ENCODE measurements at places on chromosomes 12 and 14.
A peak's percentile ranks its signal among the peaks of the same experiment; 100 is the strongest.

- no peak for DNase-seq
Observed at GRCh38 chr12:114757684-114758325, 73.8 kb upstream of the TBX3 start.

DNA sequence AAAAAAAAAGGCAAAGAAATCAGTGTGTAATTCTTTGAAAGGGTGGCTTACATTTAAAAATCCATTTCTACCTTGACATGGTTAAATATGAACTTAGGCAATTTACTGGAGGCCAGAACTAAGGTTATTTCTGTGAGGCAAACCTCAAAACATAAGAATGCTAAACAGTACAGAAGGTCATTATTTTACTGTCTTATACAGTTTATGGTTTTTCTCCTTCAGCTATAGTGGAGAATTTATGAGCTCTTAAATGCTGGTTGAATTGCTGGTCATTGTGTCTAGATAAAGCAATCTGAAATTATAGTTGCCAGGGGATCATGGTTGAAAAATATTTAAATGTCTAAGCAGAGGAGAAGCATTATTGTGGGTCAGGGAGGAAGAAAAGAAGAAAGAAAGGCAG lies 70.5 kb downstream of the TRIM9 start:
- no peak for DNase-seq

GRCh38 chr14:64717870-64718269 lies 13.6 kb downstream of the PLEKHG3 start:
- DNase-seq = no peak

DNA sequence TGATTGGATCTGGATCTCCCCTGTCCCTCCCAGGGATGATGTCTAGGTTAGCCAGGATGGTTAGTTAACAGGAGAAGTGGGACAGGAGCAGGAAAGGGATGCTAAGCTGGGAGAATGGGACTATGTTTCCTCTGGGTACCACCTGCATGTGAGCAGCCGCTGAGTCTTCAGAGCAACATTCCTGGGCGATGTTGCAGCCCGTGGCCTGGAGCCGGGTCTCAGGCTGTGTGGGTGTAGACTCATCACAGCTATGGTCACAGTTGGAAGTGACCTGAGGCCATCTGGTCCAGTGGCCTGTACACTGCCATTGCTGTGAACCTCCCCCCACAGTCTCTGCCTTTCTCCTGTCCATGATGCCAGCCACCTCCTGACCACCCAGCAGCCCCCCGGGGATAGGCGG lies 422.6 kb downstream of the DPF3 start:
- DNase-seq = no peak

- peak; percentile 61 for DNase-seq
Observed at GRCh38 chr14:61322799-61323290, 1.5 kb downstream of the PRKCH start.

- no peak for DNase-seq
Observed at GRCh38 chr14:74531467-74531866, 37.9 kb downstream of the ISCA2 start.

- no peak for DNase-seq
Observed at GRCh38 chr14:57392830-57393229, 2.4 kb downstream of the NAA30 start.

GRCh38 chr12:79624378-79624777 lies 66.4 kb downstream of the PAWR start:
- no peak for DNase-seq

- no peak for DNase-seq
Observed at GRCh38 chr14:65373016-65373670, 39.4 kb upstream of the FUT8 start.

- DNase-seq = peak; percentile 94
Observed at GRCh38 chr12:132710405-132711079, at the start of gene PGAM5. PGAM5 (plus strand) TSS chr12:132710842; CDS start chr12:132710877, 35 bp downstream.

- no peak for DNase-seq
Observed at GRCh38 chr12:88433997-88434703, 146.1 kb downstream of the KITLG start.

DNA sequence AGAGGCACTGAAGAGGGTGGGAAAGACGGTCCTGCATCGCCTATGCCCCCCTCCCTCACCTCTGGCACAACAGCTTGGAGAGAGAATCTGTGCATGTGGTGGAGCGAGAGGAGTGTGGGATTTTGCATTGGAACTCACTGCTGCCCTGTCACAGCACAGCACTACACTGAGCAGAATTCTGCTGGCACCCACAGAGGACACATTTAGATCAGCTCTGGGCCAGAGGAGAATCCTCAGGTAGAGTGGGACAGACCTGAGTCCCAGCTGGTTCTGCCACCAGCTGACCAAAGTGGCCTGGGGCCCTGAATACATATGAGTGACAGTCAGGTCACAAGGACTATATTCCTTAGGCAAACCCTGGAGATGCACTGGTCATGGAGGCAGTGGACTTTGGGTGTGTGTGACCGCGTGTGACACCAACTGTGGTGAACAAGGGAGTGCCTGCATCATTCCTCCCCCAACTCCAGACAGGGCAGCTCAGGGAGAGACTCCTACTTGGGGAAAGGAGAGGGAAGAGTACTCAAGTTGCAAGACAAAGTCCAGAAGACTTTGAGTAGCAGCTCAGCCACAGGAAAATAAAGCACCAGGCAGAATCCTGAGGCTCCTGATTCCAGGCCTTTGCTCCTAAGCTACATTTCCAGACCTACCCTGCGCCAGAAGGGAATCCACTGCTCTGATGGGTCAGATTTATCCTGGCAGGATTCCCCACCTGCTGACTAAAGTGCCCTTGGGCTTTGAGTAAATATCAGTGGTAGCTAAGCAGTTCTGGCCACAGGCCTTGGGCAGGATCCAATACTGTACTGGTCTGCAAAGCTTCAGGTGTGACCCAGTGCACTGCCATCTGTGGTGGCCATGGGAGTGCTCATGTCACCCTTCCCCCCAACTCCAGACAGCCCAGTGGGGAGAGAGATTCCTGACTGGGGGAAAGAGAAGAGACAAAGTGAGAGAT lies 10.6 kb upstream of the ACOT1 start:
- no peak for DNase-seq

DNA sequence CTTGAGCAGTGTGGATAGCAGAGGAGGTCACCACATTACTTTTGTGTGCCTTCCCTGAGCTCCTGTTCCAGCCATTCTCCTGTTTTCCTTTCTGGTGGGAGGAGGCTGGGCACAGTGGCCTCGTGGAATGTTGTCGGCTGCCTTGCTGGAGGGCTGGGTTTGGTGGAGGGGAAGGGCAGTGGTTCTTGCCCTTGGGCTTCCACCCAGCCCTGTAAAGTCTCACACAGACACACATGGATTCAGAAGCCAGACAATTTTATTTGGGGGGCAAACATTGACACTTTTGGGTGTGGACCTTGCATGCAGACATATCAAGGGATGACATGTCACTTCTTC lies 866 bp downstream of the NPFF start:
- no peak for DNase-seq

- no peak for DNase-seq
Observed at GRCh38 chr12:73383584-73384222, 1111.5 kb downstream of the TRHDE start.

DNA sequence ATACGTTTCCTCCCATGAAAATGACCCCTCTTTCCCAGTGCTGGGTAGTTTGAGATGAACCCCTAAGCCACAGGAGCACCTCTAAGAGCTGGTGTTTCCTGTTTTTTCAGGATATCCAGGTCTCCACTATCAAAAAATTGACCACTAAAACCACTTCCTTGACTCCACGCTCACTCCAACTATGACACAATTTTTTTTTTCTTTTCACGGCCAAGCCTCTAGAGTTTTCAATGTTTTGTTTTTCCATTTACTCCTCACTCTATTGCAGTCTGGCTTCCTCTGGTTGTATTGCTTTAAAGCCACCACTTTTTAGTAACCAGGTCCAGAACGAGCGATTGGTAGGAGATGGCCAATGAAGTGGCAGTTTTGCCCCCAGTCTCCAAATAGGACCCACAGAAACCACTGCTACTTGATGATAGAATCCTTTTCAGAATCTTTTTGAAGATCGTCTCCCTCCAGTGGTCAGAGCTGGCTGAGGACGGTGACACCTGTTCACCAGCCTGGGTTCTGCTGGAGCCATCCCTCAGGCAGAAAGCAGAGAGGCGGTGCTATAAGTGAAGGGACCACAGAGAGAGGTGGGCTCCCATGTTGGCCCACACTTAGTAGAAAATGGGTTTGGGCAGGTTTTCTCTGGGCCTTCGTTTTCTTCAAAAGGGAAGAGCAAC lies 454.4 kb downstream of the VRK1 start:
- DNase-seq = no peak

GRCh38 chr12:100221523-100221922 lies 20.9 kb downstream of the ACTR6 start:
- no peak for DNase-seq

GRCh38 chr14:104111301-104112112 lies 26.0 kb downstream of the ASPG start:
- no peak for DNase-seq

DNA sequence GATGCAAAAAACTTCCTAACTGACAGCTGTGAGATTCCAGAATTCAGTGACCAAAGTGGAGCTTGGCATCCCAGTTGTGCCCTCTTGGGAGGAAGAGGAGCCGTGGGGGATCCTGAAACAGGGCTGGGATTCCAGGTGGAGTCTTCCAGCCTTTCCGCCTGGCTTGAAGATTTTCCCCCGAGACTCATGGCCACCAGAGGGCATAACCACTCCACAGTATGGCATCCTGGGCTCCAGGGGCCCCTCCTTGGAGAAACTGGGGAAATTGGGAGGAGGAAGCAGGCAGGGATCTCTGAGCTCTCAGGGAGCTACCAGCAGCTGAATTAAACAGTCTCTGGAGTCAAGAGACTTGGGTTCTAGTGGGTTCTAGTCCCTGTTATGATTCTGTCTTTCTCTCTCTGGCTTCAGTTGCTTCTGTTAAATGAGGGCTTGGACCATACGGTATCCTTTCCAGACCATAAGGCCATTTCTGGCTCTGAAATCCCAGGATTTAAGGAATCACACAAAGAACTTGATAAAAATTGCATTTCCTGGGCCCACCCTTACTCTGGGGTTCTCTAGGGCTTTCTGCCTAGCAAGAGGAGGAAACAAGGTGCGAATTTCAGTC lies 2.6 kb upstream of the TAMALIN start:
- no peak for DNase-seq

GRCh38 chr12:94811611-94812010 lies 161.3 kb upstream of the TMCC3 start:
- no peak for DNase-seq

DNA sequence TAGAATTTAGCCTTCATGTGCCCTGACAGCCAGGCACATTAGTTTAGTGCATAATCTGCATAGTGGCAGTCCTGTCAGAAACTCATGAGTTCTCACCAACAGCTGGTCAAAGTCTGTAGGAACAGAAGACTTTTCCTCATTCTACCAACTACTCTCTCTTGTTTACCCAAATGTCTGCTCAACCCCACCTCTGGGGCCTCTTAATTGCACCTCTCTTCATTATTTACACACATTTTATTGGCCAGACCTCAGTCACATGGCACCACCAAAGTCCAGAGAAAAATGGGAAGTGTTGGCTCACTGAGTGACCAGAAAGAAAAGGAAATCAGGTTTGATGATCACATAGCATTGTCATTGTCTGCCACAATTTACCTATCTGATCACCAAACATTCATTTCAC lies 114.6 kb upstream of the PLXNC1 start:
- DNase-seq = no peak

DNA sequence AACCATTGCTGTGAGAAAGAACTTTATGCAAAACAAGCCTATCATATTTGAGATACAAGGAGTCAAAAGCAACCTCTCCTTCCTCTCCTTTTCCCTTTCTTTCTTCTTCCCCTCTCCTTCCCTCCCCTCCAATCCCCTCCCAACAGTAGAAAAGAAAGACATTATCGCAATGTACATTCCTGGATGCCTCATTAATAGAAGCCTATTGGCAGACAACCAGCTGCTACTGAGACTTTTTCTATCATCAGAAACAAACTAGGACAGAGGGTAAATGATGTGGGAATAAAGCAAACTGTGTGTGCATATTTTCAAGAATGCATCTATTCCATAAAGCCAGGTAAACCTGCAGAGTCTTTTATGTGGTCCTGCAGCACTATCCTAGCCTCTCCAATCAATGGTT lies 237.2 kb downstream of the ITPR2 start:
- no peak for DNase-seq

- no peak for DNase-seq
Observed at GRCh38 chr14:34701808-34702207, 12.6 kb downstream of the CFL2 start.

- no peak for DNase-seq
Observed at GRCh38 chr12:49227713-49228112, 37.2 kb upstream of the TUBA1C start.

GRCh38 chr14:55535516-55536203 lies 44.3 kb upstream of the KTN1 start:
- no peak for DNase-seq

DNA sequence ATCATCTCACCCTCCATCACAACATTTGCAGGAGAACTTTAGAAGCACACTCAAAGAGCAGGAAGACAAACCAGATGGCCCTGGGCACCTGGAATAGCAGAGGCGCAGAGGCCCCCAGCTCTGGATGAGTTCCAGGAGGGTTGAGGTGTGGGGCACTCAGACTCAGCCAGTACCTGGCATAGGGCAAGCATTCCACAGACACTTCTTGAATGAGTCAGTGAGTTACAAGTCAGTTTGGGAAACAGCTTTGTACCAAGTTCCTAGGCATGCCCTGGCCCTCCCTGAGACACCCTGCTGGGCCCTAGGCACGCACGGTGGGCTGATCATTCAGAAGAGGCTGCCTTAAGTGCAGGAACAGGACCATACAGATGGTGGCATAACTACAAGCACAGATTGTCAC lies 54.3 kb downstream of the MAP3K9 start:
- DNase-seq = no peak

- peak; percentile 35 for DNase-seq
Observed at GRCh38 chr12:57611108-57611826, at the start of gene ARHGEF25. ARHGEF25 (plus strand) TSS chr12:57611435; CDS start chr12:57611895, 460 bp downstream.

GRCh38 chr12:104166465-104166864 lies 28.5 kb upstream of the NFYB start:
- no peak for DNase-seq

GRCh38 chr12:124326871-124327270 lies 32.0 kb downstream of the RFLNA start:
- DNase-seq = no peak

- no peak for DNase-seq
Observed at GRCh38 chr12:104686196-104686595, 229.4 kb downstream of the CHST11 start.

- no peak for DNase-seq
Observed at GRCh38 chr12:80701388-80701787, 6.0 kb upstream of the MYF6 start.

GRCh38 chr12:76290963-76291859 lies 57.0 kb downstream of the BBS10 start:
- DNase-seq = no peak

DNA sequence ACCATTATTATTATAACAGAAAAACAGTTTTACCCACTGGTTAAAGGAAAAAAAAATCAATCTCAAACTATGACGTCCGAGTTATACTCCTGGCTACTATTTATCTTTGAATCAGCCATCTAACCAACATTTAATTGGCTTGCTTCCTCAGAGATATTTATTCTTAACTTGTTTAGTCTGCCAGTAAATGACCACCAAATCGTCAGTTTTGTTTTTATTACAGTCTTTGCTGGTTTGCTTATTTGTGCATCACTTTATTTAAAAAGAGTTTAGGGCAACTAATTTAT lies 71.2 kb downstream of the RASSF8 start:
- no peak for DNase-seq

All from CD4-positive, alpha-beta T cell treated with Interleukin-6 at 100 ng/mL for 8 hours (primary cell).